T-helper 2 cell treated with Interferon-gamma antibody and Interleukin-4, amounts not matched to agents 5 μg/mL and 100 μg/mL, for 36 hours (primary cell): ENCODE measurements at places on chromosomes 6 and 20.

GRCh38 chr6:3569816-3570215 is 113.0 kb upstream of the SLC22A23 start:
- no peak for DNase-seq

- DNase-seq = no peak
Observed at GRCh38 chr6:65259059-65259458, 448.0 kb downstream of the EYS start.

DNA sequence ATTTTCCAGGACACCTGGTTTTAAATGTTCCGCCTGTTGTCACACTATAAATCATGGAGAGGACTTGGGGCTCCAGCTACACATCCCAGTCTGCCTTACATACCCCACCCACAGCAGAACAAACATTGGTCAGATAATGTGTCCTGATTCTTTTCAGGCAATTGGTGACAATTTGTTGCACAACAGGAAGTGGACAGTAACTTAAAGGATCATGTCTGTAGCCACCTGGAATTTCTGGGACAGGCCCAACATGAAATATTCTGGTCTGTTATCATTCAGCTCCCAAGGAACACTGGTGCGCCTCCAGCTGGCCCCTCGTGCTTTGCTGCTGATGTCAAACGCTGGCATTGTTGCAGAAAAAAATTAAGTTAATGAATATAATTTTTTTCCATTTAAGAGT is 117.2 kb downstream of the SOBP start:
- DNase-seq = no peak

- no peak for DNase-seq
Observed at GRCh38 chr6:164415832-164416563, 893.4 kb downstream of the C6orf118 start.

DNA sequence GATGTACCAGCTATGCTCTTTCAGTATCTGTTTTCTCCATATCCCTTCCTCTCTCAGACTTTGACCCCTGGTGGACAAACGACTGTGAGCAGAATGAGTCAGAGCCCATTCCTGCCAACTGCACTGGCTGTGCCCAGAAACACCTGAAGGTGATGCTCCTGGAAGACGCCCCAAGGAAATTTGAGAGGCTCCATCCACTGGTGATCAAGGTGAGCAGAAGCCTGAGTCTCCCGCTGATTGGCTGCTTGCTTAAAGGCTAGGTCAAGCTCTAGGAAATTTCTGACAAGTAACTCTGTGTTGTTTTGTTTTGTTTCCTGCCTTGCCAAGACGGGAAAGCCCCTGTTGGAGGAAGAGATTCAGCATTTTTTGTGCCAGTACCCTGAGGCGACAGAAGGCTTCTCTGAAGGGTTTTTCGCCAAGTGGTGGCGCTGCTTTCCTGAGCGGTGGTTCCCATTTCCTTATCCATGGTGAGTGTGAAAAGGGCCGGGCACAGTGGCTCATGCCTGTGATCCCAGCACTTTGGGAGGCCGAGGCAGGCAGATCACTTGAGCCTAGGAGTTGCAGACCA is 28.6 kb downstream of the C6orf89 start:
- peak; percentile 32 for DNase-seq

- DNase-seq = peak; percentile 34
Observed at GRCh38 chr6:159969204-159969912, 476 bp downstream of the IGF2R start.

DNA sequence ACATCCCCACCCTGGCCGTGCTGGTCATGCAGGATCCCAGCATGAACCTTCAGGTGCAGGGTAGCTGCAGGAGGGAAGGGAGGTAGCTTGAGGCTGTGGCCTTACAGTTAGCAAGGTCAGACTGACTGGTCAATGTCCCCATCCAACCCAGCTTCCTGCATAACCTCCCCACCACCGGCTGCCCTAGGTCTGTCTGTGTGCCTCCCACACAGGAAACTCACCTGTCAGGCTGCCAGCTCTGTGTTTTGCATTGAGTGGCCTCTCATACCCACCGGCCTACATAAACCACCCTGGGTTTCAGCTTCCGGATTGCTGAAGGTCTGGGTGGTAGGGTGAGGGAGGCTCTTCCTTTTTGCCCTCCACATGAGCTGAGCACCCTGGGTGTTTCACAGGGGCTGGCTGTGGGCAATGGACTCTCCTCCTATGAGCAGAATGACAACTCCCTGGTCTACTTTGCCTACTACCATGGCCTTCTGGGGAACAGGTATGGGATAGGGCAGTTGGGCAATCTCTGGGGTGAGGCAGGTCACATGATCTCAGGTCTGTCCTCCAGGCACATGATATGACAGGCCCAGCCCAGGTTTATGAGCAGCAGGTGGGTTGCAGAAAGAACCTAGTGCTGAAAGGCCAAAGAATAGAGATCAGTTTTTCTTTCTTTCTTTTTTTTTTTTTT is 1.8 kb downstream of the CTSA start:
- no peak for DNase-seq

GRCh38 chr6:89985751-89986493 is 91.7 kb downstream of the GJA10 start:
- no peak for DNase-seq

- no peak for DNase-seq
Observed at GRCh38 chr20:57409316-57409671, 18.1 kb downstream of the RBM38 start.

- DNase-seq = no peak
Observed at GRCh38 chr20:44028003-44028730, 113.5 kb downstream of the TOX2 start.

DNA sequence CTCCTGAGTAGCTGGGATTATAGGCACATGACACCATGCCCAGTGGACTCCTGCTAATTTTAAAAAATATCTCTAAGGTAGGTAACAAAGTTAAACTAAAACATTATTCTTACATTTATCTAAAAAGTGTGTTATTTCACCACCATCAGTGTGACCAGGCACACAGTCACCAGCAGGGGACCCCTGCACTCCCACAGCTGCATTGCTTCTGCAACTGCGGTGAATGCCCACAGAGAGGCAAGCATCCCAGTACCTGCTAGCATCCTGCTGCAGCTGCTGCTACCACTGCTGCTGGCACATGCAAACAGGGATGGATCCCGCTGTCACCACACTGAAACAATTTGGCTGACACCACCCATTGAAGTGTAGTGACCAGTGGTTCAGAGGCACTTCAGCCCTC is 21.9 kb upstream of the EPB41L2 start:
- DNase-seq = no peak

DNA sequence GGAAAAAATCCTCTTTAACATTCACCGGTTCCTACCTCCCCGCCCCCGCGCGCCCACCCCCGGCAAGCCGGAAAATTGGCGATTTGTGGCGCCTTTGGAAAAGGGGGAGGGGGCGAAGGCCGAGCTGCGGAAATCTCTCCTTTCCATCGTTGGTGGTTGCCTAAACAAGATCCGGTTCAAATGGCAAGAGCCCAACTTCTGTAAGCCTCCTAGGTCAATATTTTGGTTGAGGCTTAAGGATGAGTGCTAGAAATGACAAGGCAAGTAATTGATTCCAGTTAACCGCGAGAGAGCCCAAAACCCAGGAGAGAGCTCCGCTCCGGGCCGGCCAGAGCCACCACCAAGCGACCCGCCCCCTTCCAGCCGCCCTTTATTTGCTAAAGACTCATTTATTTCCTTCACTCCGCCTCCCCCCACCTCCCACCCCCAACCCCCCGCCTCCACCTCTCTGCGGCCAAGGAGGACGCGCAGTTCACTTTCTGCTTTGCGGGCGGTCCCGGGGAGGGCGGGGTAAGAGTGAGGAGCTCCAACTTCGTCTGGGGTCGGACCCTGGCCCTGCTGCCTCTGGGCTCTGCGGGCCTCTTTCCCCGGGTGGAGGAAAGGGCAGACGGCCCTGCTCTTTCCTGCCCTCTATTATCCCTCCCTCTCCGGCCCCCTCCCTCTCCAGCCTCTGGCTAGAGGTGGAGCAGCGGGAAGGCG is 838 bp upstream of the NKX2-2 start:
- no peak for DNase-seq

DNA sequence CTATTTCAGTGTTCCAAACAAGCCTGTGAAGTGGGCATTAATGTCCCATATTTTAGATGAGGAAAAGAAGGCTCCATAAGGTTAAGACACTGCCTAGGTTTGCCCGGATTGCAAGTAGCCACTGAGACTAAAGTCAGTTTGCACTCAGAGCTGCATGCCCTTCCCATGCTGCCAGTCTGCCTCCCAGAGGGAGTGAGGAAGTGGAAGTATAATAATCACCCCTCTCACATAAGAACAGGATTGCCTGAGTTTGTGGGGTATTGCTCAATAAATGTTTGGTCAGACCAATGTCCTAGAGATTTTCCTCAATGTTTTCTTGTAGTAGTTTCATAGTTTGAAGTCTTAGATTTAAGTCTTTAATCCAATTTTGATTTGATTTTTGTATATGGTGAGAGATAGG is 43.9 kb upstream of the CLIC5 start:
- DNase-seq = no peak

DNA sequence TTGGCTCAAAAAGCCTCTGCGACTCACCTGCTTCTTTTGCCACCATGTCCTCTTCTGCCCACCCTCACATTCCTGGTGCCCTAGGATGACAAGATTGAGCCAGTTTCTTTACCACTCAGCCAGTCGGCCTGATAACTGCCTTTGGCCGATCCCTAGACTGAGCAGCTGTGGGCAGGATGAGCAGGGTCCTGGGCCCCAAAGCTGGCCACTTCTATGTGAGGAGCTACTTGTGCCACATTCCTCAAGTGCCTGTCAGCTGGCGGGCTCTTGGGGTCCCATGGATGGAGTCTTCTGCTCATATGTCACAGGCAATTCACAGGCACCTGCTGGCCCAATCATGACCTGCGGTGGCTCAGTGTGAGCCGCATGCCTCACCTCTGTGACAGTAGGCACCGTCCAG is 16.5 kb downstream of the DYNLRB1 start:
- no peak for DNase-seq

DNA sequence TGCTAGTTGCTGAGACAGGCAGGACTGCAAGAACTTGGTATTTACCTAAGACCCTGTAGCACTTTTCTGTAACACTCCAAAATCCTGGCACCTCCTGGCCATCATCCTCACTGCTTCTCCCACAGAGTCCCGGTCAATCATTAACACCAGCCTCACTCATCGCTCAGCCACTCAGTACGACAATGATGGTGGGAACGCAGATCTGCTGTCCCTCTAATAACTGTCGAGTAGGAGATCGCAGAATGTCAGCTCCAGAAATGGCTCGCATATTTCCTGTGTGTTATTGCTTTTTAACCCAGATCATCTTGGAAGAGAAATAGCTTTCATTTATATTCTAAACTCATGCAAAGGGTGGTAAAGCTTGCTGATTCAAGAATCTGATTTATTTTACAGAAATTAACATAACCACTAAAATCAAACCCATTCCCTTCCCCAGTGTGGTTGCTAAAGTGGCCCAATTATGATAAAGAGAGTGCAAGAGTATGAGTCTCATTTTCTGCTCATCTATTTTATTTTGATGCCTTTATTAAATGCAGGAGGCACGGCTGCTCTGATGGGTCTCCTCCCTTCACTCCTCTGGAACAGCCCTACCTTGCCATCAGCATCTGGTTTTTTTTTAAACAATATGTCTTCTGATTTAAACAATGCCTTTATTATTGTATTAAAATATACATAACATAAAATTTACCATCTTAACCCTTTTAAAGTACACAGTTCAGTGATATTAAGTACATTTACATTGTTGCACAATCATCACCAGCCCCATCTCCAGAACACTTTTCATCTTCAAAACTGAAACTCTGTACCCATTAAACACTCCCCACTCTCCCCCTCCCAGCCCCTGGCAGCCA is 28.3 kb upstream of the GGTLC1 start:
- no peak for DNase-seq

DNA sequence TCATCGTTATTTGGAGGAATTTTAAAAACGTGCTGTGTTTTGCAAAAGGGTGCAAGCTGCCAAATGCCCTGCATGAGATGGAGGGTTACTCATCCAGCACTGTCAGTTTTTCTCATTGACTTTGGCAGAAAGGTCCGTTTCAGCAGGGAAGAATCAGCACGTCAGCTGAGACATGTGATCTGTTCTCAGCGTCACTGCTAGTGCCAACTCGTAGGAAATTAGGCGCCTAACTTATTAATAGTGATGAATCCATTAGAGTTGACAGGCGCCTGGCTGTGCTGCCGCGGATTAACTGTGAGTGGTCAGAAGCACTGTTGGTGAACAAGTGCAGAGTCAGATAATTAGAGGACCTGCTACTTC is 175.5 kb upstream of the FOXQ1 start:
- no peak for DNase-seq

- DNase-seq = no peak
Observed at GRCh38 chr6:34093854-34094430, 51.9 kb downstream of the GRM4 start.

GRCh38 chr6:124080483-124080882 is 276.8 kb downstream of the NKAIN2 start:
- no peak for DNase-seq

DNA sequence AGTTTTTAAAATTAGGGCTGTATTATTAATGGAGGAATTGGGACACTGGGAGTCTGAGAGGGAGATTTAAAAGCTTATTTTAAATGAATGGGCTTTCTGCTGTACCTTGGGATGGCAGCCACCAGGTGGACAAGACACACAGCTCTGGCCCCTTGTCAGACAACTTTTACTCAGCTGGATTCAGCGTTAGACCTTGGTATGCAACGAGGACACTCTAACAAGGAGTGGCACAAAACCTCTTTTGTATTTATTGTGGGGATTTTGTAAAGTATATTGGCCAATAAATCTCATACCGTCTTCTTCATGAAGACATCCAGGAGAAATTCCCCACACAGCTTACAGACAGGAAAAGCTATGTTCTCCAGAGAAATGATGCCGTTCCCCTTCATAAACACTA is 105.7 kb downstream of the LCA5 start:
- DNase-seq = no peak

- no peak for DNase-seq
Observed at GRCh38 chr20:64181391-64181790, 17.1 kb downstream of the MYT1 start.

DNA sequence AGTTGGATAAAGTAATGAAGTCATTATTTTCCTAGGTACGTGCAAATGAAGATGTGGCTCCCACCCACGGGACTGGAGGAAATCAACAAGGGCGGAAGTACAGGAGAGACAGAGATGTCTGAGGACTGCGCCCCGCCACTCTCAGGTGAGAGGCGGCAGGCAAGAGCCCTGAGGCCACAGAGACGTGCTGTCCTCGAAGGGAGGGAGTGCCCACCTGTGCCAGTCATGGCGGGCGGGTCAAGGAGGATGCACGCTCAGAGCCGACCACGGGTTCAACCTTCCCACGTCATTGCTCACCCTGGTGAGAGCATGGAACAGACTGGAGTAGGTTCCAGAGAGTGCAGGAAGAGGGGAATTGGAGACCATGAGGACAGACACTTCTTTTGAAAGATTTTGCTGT is 12.7 kb downstream of the CST8 start:
- no peak for DNase-seq

GRCh38 chr6:31197559-31198305 is 27.2 kb upstream of the POU5F1 start:
- DNase-seq = peak; percentile 94
